Erythroblast (primary cell): ENCODE measurements at places on chromosomes 12 and 14.
A peak's percentile ranks its signal among the peaks of the same experiment; 100 is the strongest.

GRCh38 chr12:74957231-74957630, 252.4 kb downstream of the KCNC2 start:
- no peak for DNase-seq

- no peak for DNase-seq
Observed at GRCh38 chr14:68866991-68867533, 74.2 kb upstream of the ZFP36L1 start.

DNA sequence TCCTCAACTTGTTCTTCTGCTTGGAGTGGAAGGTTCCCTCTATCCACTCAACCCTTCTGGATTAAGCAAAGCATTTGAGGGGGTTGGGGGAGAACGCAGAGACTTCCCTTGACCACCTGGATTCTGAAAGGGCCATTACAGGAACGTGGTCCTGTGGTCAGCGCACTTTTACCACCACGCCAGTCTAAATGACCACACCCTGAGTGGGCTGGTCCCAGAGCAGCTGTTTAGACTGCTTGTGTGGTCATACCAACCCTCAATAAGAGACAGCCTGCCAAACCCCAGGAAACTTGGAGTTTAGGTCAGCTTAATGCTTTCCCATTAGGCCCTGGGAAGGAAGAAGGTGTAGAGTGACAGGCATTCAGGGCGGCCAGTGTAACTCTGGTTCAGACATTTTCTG, 165.5 kb upstream of the ATP2B1 start:
- no peak for DNase-seq

DNA sequence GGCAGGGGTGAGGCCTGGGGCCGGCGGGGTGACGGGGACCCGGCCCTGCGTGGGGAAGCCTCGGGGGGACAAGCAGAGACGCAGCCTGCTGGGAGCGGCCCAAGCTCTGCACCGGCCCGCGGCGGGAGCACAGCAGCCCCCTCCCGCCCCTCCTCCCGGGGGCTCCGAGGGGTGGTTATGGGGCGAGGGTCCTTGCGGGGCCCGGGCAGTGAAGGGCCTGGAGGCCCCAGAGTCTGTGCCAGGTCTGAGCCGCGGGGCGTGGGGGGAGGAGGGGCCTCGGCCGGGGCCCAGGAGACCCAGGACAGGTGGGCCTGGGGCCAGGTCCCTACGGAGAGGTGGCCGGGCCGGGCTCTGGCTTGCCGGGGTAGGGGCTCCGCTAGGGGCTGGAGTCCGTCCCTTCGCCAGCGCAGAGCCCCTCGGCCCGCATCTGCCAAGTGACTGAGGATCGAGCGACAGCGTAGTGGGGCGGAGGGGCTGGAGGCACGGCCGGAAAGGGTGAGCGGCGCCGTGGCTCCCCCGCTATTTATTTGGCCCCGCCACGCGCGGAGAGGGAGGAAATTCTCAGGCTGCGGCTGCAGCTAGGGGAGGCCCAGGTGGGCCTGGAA, 495 bp downstream of the TMEM121 start:
- DNase-seq: no peak

DNA sequence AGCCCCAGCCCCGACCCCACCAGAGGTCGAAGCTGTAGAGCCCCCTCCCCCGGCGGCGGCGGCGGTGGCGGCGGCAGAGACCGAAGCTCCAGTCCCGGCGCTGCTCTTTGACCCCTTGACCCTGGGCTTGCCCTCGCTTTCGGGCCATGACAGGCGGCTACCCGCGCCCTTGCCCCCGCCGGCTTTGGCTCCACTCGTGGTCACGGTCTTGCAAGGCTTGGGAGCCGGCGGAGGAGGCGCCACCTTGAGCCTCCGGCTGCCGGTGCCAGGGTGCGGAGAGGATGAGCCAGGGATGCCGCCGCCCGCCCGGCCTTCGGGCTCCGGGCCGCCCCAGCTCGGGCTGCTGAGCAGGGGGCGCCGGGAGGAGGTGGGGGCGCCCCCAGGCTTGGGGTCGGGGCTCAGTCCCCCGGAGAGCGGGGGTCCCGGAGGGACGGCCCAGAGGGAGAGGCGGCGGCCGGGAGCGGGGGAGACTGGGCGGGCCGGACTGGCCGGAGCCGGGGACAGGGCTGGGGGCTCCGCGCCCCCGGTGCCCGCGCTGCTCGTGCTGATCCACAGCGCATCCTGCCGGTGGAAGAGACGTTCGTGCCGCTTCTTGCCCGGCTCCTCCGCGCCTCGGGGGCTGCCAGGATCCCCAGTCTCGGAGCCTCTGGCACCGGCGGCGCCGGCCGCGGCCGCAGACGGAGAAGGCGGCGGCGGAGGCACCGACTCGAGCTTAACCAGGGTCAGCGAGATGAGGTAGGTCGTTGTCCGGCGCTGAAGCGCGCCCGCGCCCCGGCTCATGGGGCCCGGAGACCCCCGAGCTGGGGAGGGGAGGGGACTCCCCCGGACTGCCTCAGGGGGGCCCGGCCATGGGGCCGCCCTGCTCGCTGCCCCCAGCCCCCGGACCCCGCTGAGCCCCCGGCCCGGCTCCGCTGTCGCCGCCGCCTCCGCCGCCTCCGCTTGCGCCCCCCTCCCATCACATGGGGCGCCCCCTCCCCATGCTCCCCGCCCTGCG, 778 bp downstream of the AGAP2 start:
- no peak for DNase-seq

DNA sequence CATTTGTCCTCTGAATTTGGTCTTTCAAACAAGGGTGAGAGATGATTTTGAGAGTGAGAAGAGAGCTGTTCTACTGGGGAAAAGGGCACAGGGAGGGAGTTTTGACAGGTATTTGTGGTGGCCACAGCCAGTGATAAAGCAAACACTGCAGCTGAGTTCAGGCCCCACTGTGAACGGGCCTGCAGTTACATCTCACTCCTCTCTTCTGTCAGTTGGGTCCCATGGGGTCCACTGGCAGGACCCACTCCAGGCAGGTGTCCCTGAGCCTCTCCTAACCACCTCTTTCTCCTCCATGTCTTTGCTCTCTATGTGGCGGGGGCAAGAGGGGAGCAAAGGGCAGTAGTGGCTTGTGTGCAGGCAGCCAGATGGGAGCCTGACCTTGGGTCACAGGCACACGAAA, 294.8 kb downstream of the APAF1 start:
- DNase-seq: no peak

DNA sequence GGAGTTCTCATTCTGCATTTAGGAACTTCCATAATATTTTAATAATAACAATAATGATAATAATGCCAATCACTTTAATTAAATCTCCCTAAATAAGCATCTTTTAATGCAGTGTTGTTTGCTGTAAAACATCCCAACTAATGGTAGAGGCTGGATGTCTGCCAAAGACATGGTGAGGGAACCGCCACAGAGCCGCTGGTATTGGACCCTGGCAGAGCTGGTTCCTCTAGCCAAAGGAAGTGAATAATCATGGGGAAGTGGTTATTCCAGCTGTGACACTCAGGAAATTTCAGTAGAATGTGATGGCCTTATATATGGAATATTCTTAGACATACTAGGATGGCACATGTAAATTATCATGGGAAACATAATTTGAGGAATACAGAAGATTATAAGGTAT, 483.3 kb downstream of the ZFP36L1 start:
- no peak for DNase-seq

- no peak for DNase-seq
Observed at GRCh38 chr14:50675597-50675996, 7.5 kb upstream of the SAV1 start.

GRCh38 chr12:84694116-84694515, 218.5 kb downstream of the SLC6A15 start:
- DNase-seq: no peak

GRCh38 chr12:2052826-2053678, at the start of gene CACNA1C:
CACNA1C (plus strand) TSS chr12:2052987; CDS start chr12:2053563, 576 bp downstream.
- peak; percentile 11 for DNase-seq

DNA sequence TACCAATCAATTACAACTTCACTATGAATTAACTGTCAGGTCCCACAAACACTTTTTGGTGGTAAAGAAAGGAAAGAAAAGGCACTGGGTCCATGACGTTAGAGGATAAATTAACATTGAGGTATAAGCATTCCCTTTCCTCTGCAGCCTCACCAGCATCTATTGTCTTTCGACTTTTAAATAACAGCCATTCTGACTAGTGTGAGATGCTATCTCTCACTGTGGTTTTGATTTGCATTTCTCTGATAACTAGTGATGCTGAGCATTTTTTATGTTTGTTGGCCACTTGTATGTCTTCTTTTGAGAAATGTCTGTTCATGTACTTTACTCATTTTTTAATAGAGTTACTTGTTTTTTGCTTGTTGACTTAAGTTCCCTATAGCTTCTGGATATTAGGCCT, 9.4 kb downstream of the ANKS1B start:
- DNase-seq: no peak

- DNase-seq: no peak
Observed at GRCh38 chr12:61757831-61758505, 502.2 kb upstream of the USP15 start.

GRCh38 chr12:65881348-65881961, 57.2 kb downstream of the HMGA2 start:
- peak; percentile 29 for DNase-seq

DNA sequence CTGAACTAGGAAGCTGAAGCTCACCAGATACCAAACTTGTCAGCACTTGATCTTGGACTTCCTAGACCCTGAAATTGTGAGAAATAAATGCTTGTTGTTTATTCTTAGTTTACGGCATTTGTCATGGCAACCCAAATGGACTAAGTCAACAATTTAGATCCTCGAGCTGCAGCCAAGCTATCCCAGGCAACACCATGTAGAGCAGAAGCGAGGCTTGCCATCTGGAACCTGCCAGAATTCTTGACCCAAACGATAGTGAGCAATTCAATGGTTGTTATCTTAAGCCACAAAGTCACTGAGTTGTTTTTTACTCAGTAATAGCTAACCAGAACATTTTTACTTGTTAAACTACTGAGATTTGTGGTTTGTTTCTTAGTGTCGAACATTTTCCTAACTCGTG, 458.5 kb upstream of the FLRT2 start:
- DNase-seq: peak; percentile 12

DNA sequence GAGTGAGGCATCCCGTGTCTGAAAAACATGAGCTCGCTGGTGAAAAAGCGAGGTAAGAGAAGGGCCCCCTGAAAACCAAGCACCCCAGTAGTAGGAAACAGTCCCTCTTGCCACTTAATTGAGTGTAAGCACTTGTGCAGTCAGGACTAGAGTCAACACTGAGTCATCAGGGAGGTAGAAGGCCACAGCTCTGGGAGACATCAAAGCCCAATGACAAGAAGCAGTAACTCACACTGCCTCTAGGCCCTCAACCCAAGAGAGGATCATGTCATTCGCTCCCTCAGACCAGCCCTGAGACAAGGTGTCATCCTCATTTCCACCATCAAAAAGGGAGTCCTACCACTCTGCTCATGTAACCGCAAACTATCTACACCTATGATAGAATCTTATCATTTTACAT, 17.8 kb downstream of the POMT2 start:
- DNase-seq: peak; percentile 70

DNA sequence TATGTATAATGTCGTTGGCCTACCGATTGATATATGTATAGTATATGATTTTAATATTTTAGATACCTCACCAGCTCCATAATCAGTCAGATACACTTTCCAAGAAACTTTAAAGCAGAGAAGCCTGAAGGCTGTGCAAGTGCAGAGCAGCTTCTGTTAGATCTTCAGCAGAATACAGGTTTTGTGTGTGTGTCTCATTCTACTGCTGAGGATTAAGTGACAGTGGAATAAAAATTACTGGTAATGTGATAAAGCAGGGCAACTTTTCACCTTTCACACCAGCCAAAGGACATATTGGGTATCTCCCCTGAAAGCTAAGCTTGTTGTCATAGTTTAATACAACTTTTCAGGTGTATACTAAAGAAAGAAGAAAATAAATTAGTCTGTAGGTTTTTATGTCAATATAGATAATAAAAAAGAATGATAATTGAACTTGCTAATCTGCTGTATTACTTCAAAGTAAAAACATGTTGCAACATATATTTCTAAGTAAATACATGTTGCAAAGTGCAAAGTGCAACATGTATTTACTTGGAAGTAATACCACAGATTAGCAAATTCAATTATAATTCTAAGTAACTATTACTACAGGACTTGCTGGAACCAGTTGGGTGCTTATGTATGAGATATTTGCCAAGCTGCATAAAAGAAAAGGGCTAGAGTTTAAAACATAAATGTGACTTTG, 128.3 kb downstream of the SLC16A7 start:
- no peak for DNase-seq

DNA sequence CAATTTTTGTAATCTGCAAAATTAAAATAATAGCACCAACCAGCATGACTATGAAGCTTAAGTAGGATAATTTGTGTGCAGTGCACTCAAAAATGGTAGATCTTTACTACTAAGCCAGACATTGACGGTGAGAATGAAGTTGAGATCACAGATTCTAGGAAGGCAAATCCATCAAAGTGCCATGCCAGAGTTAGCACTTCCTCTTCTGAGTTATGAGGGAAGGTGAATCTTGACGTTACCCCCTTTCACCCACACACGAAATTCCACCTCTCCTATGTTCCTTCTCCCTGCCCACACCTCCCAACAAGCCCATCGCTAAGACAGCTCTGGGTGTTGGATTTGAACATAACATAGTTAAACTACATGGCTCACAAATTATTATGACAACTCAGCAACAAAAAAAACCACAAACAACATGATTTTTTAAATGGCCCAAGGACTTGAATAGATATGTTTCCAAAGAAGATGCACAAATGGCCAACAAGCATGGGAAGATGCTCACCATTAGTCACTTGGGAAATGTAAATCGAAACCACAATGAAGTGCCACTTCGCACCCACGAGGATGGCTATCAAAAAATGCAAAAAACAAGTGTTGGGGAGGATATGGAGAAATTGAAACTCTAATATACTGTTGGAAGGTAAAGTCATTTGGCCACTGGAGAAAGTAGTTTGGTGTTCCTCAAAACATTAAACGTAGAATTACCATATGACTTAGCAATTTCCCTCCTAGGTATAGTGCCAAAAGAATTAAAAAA, 119.3 kb upstream of the RAP1B start:
- DNase-seq: no peak

GRCh38 chr14:78005325-78005724, 164.8 kb upstream of the NRXN3 start:
- peak; percentile 34 for DNase-seq

GRCh38 chr12:32270818-32271710, 128.3 kb upstream of the FGD4 start:
- DNase-seq: no peak

- DNase-seq: no peak
Observed at GRCh38 chr14:102138535-102138934, 1.2 kb upstream of the WDR20 start.

DNA sequence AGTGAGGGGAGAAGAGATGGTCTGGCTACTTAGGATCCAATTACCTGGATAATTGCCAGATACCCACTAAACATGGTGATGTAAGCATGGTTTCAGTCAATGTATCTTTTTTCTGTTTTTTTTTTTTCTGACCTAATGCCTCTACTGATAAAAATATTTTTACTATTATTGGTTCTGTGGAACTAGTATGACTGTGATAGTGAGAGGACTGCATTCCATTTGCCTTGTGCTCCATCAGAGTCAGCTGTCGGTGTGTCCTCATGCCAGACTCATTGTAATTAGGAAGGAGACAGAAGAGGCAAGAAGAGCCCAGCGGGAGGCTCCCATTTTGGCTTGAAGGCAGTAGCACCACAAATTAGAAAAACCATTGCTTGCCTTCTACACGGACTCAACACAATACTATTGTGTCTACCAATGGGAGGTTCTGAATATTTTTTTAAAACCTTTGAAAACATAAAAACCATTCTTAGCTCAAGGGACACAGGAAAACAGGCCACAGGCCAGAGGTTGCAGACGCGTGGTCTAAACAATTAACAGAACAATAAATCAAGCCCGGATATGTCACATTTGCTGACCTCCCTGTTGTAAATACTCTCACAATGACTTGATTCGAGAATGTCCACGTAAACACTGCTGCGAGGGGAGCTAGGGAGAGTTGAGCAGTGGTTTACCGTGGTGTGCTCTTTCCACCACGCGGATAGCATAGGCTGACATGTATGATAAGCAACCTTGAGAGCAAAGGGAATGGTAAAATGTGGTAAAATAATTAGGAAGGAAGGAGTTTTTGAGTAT, 13.5 kb upstream of the DCP1B start:
- DNase-seq: no peak
